ENCODE measurements at places on chromosomes 16 and 17.
A peak's percentile ranks its signal among the peaks of the same experiment; 100 is the strongest.

GRCh38 chr17:45384789-45385262 lies 47.8 kb downstream of the ARHGAP27 start:
- DNase-seq: no peak

DNA sequence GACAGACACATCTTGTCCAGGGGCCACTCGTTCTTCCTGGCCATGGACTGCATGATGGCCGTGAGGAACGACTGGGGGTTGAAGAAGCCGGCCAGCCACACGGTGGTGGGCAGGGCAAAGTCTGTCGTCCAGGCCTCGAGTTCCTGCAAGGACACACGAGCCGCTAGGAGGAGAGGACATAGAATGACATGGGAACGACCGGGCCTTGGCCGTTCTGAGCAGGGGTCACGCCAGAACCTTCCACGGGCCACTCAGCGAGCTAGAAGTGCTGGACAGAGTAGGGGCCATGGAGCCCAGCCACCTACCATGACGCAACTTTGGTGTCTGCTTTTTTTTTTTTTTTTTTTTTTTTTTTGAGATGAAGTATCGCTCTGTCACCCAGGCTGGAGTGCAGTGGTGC lies 47.0 kb downstream of the PGS1 start:
- DNase-seq: no peak

GRCh38 chr16:23283571-23283970 lies 18.5 kb upstream of the SCNN1B start:
- DNase-seq: no peak

GRCh38 chr16:26475596-26475995 lies 591.1 kb upstream of the C16orf82 start:
- DNase-seq: no peak

GRCh38 chr17:41511716-41512115 lies 6.3 kb upstream of the KRT13 start:
- DNase-seq: no peak

DNA sequence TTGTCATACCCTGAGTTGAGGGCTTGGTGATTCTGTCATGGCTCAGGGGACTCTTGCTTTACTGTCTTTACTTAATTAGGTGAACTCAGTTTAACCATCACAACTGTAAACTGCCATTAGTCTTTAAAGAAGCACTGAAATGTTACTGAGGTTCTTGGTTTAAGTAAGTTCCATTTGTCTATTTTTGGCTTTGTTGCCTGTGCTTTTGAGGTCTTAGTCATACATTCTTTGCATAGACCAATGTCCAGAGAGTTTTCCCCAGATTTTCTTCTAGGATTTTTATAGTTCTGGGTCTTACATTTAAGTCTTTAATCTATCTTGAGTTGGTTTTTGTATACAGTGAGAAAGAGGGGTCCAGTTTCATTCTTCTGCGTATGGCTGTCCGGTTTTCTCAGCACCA lies 137.5 kb downstream of the SOCS1 start:
- DNase-seq: no peak

GRCh38 chr16:82396509-82396908 lies 226.5 kb upstream of the MPHOSPH6 start:
- DNase-seq: no peak

- DNase-seq: no peak
Observed at GRCh38 chr17:27631411-27631760, 398 bp downstream of the LGALS9 start.

- no peak for DNase-seq
Observed at GRCh38 chr16:69171325-69172084, 15.5 kb upstream of the SNTB2 start.

GRCh38 chr16:85612191-85612800 lies 826 bp upstream of the GSE1 start:
- DNase-seq: peak; percentile 10

GRCh38 chr17:49748791-49749190 lies 15.1 kb downstream of the FAM117A start:
- DNase-seq: peak; percentile 81

DNA sequence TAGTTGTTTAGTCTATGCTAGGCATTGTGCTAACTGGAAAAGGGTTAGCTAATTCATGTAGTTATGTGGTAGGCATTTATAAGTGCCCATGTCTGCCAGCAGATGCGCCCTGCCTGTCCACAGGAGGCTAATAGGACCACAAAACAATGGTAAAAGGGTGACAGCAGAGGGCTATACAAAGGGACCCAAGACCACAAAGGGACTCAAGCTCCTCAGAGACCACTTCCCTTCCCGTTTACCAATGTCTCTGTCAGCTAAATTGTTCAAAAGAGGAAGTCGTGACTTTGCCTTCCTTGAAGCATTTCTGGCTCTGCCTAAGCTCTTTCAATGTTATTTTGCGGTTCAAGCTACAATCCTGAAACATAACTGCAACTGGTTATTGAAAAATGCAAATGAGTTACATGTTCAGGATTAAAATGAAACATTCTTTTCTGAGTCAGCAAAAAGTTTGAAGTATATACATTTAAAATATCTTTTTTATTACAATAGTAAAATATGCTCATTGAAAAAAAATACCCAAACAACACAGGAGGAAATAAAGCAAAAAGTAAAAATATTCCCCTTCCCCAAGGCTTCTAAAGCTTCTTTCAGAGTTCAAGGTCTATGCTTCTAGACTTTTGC lies 149.2 kb downstream of the MAF start:
- peak; percentile 65 for DNase-seq

DNA sequence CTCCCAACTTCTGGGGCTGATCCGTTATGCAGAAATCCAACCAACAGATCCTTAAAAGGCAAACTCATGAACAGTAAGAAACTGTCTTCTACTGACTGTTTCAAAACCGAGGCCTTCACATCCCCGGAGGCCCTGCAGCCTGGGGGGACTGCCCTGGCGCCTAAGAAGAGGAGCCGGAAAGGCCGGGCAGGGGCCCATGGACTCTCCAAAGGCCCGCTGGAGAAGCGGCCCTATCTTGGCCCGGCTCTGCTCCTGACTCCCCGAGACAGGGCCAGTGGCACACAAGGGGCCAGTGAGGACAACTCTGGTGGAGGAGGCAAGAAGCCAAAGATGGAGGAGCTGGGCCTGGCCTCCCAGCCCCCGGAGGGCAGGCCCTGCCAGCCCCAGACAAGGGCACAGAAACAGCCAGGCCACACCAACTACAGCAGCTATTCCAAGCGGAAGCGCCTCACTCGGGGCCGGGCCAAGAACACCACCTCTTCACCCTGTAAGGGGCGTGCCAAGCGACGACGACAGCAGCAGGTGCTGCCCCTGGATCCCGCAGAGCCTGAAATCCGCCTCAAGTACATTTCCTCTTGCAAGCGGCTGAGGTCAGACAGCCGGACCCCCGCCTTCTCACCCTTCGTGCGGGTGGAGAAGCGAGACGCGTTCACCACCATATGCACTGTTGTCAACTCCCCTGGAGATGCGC lies 39.5 kb downstream of the SREBF1 start:
- DNase-seq: no peak

GRCh38 chr16:5793556-5793955 lies 696.0 kb upstream of the EEF2KMT start:
- DNase-seq: no peak

DNA sequence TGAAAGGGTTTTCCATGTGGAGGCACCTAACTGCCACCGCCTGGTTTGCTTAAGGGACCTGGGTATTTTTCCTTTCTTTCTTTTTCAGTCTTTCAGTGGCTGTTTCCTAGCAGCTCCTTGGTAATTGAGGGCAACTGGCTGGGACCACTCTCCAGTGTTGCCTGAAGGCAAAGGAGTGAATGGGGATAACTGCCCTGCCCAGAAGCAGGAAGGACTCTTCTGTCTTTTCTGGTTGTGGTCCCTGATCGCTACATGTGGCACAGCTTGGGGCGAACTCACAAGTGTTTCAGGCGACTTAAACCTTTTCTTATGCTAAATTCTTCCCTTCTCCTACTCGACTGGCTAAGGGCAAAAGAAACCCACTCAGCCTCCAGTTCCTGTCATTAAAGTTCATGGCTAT lies 10.1 kb upstream of the TMEM98 start:
- no peak for DNase-seq

GRCh38 chr17:27544350-27545131 lies 86.4 kb upstream of the LGALS9 start:
- DNase-seq: peak; percentile 96

- DNase-seq: no peak
Observed at GRCh38 chr17:32871746-32872145, 5.2 kb downstream of the MYO1D start.

- peak; percentile 78 for DNase-seq
Observed at GRCh38 chr17:77374170-77374936, 233.6 kb downstream of the SEC14L1 start.

- DNase-seq: no peak
Observed at GRCh38 chr16:51807551-51807950, 656.5 kb upstream of the SALL1 start.

DNA sequence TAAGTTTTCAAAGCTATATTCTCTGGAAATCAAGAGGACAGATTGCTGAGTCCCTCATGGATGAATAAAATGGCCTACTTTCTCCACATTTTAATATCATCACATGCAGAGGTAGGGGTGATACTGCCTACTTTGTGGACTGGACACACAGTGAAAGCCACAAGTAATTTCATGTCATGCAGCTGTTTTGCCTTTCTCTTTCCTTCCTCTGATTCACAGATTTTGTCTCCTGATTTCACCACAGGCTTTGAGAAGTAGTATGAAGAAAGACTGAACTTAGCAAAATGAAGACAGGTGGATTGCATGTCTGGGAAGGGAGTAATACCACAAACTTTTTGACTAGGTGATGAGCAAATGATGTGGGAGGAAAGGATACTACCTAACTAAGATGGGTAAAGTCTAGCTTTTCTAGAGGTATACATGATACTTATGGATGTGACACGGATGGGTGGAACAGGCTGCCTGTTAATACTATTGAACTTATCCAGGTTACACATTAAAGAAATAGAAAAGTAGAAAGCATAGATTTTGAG lies 478.4 kb upstream of the GOT2 start:
- no peak for DNase-seq

DNA sequence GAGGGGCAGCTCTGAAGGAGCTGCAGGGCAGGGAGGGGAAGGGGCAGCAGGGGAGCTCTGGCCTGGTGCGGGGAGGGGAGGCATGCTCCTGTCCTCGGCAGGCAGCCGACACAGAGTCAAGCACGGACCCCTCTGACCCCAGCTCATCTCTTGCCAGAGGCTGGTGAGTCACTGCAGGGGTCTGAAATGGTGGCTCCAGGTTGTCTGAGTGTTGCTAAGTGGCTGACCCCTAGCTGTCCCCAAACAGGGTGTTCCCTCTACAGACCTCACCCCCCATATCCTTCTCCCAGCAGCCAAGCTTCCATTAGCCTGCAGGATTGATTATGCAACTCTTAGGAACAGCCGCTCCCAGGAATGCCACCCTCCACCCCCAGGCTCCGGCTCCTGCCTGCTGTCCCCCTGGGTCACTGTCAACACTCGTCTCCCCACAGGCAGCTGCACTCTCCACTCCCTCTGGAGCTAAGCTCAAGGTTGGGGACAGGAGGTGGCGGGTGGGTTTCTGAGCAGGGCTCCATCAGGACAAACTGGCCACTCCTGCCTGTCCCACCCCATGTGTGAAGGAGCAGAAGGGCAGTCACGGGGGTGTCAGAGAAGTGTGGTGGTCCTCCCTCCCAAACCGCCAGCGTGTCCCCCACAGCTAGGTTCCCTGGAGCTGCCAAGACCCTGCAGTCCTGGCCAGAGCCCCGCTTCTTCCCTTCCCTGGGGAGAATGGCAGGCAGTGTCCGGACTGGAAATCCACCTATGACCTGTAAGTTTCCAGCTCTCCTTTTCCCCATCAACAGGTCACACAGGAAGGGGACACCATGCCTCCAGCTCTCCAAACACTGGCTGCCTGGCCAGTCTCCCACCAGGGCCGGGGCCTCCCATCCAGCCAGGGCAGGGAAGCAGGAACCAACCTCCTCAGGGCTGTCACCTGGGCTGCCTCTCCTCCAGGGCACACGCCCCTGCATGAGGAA lies 1.0 kb downstream of the MYLK3 start:
- no peak for DNase-seq

DNA sequence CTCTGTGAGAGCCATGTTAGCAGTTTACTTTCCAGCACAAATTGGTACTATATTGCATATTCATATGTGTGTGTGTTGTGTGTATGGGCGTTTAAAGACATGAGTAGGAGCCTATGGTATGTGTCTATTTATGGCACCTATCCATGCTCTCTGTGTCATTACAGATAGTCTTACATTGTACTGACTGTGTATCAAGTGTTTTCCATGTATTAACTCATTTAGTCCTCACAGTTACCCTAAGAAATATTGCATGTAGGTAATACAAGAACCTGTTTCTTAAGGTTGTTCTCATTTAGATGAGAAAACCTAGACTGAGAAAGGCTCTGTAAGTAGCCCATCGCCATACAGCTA lies 1.6 kb downstream of the ALG1 start:
- DNase-seq: no peak

GRCh38 chr17:20205609-20206008 lies 196.4 kb downstream of the SPECC1 start:
- no peak for DNase-seq

Data from activated CD4-positive, alpha-beta T cell treated with anti-CD3 and anti-CD28 coated beads, Interleukin-2, amount 50 U/mL, for 16 hours (primary cell).